ENCODE measurements at places on chromosomes 6 and 20.
A peak's percentile ranks its signal among the peaks of the same experiment; 100 is the strongest.

- H3K4me3 ChIP-seq: no peak overlapping the region
- no peak overlapping the region for H3K27ac ChIP-seq
- peaks cover 6% of the 10 kb centered on the region for H3K4me1 ChIP-seq
- peak; percentile 59 for DNase-seq
- no peaks in the 10 kb centered on the region for H3K27me3 ChIP-seq
Observed at GRCh38 chr6:44304282-44305199, 8.6 kb downstream of the AARS2 start.

- H3K4me1 ChIP-seq: no peaks in the 10 kb centered on the region
- no peak overlapping the region for H3K4me3 ChIP-seq
- H3K27me3 ChIP-seq: peaks cover 9% of the 10 kb centered on the region
Observed at GRCh38 chr6:53961679-53962370, 149.4 kb upstream of the MLIP start.

GRCh38 chr6:53544470-53545308 lies at the start of gene GCLC:
Gene GCLC, minus strand, starts transcription at chr6:53545101. Its CDS starts 456 bp downstream, at chr6:53544645.
- DNase-seq: peak; percentile 89
- peaks cover 39% of the 10 kb centered on the region for H3K4me1 ChIP-seq
- peak within 1 kb of the TSS; percentile 97 for H3K4me3 ChIP-seq
- H3K27ac ChIP-seq: peak within 1 kb of the TSS; percentile 88

GRCh38 chr6:44050872-44051505 lies 76.3 kb downstream of the MRPL14 start:
- no peak overlapping the region for H3K27ac ChIP-seq
- no peak overlapping the region for H3K4me3 ChIP-seq
- no peaks in the 10 kb centered on the region for H3K36me3 ChIP-seq
- no peak for DNase-seq

GRCh38 chr6:127365874-127366273 lies 22.5 kb upstream of the ECHDC1 start:
- no peaks in the 10 kb centered on the region for H3K27me3 ChIP-seq
- DNase-seq: no peak
- no peak overlapping the region for H3K4me3 ChIP-seq
- H3K36me3 ChIP-seq: peaks cover 1% of the 10 kb centered on the region
- no peak overlapping the region for H3K27ac ChIP-seq

GRCh38 chr6:21582651-21583050 lies 10.9 kb upstream of the SOX4 start:
- no peak overlapping the region for H3K27ac ChIP-seq
- H3K36me3 ChIP-seq: no peaks in the 10 kb centered on the region
- peaks cover 4% of the 10 kb centered on the region for H3K4me1 ChIP-seq
- no peak overlapping the region for H3K4me3 ChIP-seq
- H3K27me3 ChIP-seq: peaks cover 22% of the 10 kb centered on the region

GRCh38 chr6:81700414-81700813 lies 52.1 kb downstream of the TENT5A start:
- no peaks in the 10 kb centered on the region for H3K4me1 ChIP-seq
- no peak for DNase-seq
- H3K27me3 ChIP-seq: no peaks in the 10 kb centered on the region
- no peaks in the 10 kb centered on the region for H3K36me3 ChIP-seq

DNA sequence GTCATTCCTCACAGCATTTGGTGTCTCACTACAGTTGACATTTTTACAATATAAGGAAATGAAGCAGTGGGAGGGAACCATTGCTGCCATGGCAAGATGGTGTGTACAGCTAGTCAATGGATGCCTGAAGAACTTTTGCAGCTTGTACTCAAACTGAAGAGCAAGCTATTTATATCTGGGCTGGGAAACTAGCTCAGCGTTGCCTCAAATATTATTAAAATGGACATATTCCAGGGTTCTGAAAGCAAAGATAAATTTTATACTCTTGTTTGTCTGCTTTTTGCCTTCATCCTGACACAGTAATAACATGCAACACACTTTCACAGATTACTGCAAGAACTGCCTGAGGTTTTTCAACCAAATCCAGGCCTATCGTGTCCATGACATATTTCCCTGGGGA lies 156.4 kb upstream of the COL21A1 start:
- H3K27me3 ChIP-seq: peaks cover 2% of the 10 kb centered on the region
- H3K4me1 ChIP-seq: no peaks in the 10 kb centered on the region
- DNase-seq: no peak
- no peaks in the 10 kb centered on the region for H3K36me3 ChIP-seq
- H3K27ac ChIP-seq: no peak overlapping the region

- no peak overlapping the region for H3K4me3 ChIP-seq
- H3K27me3 ChIP-seq: peaks cover 18% of the 10 kb centered on the region
- H3K4me1 ChIP-seq: peaks cover 6% of the 10 kb centered on the region
- H3K36me3 ChIP-seq: no peaks in the 10 kb centered on the region
- H3K27ac ChIP-seq: no peak overlapping the region
Observed at GRCh38 chr6:129793447-129793846, 67.7 kb downstream of the TMEM244 start.

DNA sequence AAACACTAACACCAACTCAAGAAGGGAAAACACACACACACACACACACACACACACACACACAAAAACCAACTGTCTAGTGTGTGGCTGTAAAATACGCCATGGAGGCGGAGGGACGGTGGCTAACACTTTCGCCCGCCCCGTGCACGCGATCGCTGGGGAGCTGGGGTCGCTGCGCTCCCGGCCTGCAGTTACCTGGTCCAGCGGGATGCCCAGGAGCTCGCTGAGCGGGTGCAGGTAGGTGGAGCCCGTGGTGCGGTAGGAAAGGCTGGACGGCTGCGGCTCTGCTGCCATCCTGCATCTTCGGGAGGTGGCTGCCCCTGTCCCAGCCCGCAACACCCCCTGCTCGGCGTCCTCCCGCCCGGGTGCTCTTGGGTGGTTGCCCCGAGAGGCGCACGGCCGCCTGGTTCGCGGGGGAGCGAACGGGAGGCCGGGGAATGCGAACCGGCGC lies 303 bp downstream of the MBOAT1 start:
- H3K27ac ChIP-seq: peak overlapping the region; percentile 86
- no peak for DNase-seq
- H3K36me3 ChIP-seq: no peaks in the 10 kb centered on the region
- H3K4me1 ChIP-seq: peaks cover 28% of the 10 kb centered on the region
- peaks cover 11% of the 10 kb centered on the region for H3K27me3 ChIP-seq
- H3K4me3 ChIP-seq: peak overlapping the region; percentile 92

DNA sequence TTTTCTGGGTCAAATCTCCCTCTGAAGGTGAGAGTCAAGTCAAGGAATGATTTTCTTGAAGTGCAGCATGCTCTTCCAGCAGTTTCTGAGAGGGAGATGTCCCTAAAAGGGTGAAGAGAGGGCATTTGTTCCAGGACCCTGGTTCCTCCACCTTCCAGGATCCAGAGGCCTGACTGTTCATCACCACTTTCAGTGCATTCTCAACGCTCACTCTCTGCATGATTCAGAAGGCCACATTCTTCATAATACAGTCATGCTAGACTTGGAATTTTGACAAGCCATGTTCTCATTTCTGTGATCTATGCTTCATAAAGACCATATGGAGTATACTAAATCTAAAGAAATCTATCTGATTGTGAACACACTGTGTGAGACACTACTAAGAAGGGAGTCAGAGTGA lies 85.1 kb downstream of the PDE7B start:
- H3K4me1 ChIP-seq: no peaks in the 10 kb centered on the region
- H3K27me3 ChIP-seq: no peaks in the 10 kb centered on the region
- no peak for DNase-seq
- H3K36me3 ChIP-seq: no peaks in the 10 kb centered on the region

DNA sequence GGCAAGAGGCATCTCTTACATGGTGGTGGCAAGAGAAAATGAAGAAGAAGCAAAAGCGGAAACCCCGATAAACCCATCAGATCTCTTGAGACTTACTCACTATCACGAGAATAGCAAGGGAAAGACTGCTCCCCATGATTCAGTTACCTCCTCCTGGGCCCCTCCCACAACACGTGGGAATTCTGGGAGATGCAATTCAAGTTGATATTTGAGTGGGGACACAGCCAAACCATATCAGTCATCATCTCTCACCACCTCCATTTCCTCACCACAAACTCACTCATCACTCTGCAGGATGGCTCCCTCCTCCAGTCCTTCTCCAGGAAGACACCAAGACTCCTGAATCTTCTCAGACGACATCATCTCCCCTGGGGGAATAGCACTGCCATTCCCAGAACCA lies 25.8 kb upstream of the SLC16A10 start:
- peaks cover 4% of the 10 kb centered on the region for H3K36me3 ChIP-seq
- DNase-seq: no peak
- H3K27ac ChIP-seq: no peak overlapping the region
- peaks cover 15% of the 10 kb centered on the region for H3K27me3 ChIP-seq
- no peak overlapping the region for H3K4me3 ChIP-seq

GRCh38 chr6:12592634-12593033 lies 123.9 kb upstream of the PHACTR1 start:
- no peak overlapping the region for H3K27ac ChIP-seq
- H3K4me3 ChIP-seq: no peak overlapping the region
- no peaks in the 10 kb centered on the region for H3K4me1 ChIP-seq
- DNase-seq: no peak
- no peaks in the 10 kb centered on the region for H3K36me3 ChIP-seq
- peaks cover 27% of the 10 kb centered on the region for H3K27me3 ChIP-seq

DNA sequence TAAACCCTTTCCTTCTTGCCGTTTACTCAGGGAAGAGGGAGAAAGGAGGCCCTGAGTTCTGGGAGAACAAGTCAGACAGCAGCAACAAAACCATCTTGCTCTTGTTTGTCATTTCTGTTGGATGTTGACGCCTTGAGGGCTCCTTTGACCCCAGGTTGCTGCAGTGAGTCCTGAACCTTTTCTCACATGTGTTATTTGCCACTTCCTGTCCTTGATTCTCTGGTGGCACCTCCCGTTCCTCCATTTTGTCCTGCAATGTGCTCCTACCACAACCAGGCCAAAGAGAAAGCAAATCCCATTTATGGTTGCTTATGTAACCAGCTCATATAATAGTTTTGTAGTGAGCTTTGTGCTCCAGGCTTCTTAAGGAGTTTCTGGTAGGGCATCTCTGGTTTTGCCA lies 66.6 kb upstream of the ADGRF4 start:
- no peaks in the 10 kb centered on the region for H3K36me3 ChIP-seq
- no peak for DNase-seq
- H3K27ac ChIP-seq: peak overlapping the region; percentile 72
- H3K4me3 ChIP-seq: no peak overlapping the region

GRCh38 chr6:156601152-156602065 lies 175.8 kb upstream of the ARID1B start:
- H3K4me1 ChIP-seq: peaks cover 2% of the 10 kb centered on the region
- peaks cover 10% of the 10 kb centered on the region for H3K27me3 ChIP-seq
- no peak overlapping the region for H3K27ac ChIP-seq
- H3K4me3 ChIP-seq: no peak overlapping the region
- no peaks in the 10 kb centered on the region for H3K36me3 ChIP-seq

DNA sequence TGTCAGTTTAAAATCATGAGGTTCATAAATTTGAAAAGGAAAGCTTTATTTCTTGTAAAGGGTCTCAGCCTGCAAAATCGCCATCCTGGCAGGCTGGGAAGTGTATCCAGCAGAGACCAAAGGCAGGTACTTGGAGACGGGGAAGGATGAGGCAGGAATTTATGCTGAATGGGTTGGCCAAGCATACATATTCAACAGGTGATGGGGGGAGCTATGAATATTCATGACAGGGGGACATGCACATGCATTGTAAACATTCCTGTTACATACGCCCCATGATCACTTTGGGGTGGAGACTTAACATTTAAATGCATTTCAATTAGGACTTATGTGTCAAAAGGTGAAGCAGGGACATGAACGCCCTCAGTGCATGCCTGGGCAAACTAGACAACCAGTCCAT lies 9.8 kb upstream of the SLC22A1 start:
- H3K27me3 ChIP-seq: no peaks in the 10 kb centered on the region
- DNase-seq: no peak
- H3K4me3 ChIP-seq: no peak overlapping the region
- H3K36me3 ChIP-seq: peaks cover 4% of the 10 kb centered on the region
- peaks cover 11% of the 10 kb centered on the region for H3K4me1 ChIP-seq

DNA sequence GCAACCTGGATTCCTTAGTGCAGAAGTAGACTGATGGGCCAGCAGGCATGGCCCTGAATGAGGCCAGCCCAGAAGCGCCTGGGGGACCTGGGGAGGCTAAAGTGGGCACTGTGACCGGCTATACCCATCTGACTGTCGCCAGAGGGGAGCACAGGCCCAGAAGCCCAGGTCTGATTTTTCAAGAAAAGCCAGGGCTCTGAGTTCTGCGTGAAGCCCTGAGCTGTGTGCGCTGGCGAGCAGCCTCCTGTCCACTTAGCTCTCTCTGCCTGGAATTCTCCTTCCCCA lies 111.7 kb downstream of the SULF2 start:
- H3K4me3 ChIP-seq: no peak overlapping the region
- no peaks in the 10 kb centered on the region for H3K36me3 ChIP-seq
- DNase-seq: peak; percentile 8
- no peak overlapping the region for H3K27ac ChIP-seq
- H3K27me3 ChIP-seq: no peaks in the 10 kb centered on the region

GRCh38 chr6:148295261-148295887 lies 47.3 kb upstream of the SASH1 start:
- H3K4me1 ChIP-seq: no peaks in the 10 kb centered on the region
- H3K27me3 ChIP-seq: no peaks in the 10 kb centered on the region
- H3K4me3 ChIP-seq: no peak overlapping the region
- H3K27ac ChIP-seq: no peak overlapping the region
- no peak for DNase-seq
- H3K36me3 ChIP-seq: no peaks in the 10 kb centered on the region

DNA sequence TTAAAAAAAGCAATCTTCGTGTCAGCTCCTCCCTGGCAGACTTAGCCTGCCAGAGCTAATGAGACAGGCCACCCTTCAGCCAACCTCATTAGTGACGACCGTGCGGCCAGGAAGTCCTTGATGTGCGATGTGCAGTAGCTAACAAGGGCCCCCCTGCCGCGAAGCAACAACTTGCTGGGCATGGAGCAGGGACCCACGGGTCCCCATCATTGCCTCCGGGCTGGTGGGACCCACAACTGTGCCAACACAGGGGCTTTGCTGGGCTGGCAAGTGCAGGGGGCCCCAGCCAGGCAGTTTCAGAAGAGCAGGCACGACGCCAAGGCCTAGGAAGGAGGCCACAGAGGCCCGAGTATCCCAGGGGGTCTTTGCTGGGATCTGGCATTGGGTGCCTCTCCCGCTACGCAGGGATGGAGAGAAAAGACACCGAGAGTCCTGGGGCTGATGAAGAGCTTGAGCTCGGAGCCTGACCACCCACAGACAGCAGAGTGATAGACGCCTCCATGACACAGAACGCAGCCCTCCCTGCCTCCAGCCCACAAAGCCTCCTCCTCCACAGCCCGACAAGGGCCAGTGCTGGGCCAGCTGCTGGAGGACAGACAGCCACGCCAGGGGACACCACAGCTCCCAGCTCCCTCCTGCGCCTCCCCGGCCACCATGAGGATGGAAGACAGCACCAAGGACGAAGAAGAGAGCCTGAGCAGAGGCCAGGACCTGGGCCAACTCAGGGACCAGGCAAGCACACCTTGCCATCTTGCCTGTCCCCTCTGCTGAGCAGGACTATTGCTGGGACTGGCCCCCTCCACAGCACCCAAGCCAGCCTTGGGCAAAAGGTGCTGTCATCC lies 96.6 kb downstream of the YTHDF1 start:
- H3K4me3 ChIP-seq: no peak overlapping the region
- H3K36me3 ChIP-seq: no peaks in the 10 kb centered on the region
- DNase-seq: no peak
- H3K27ac ChIP-seq: no peak overlapping the region
- H3K4me1 ChIP-seq: no peaks in the 10 kb centered on the region
- peaks cover 12% of the 10 kb centered on the region for H3K27me3 ChIP-seq

- H3K36me3 ChIP-seq: no peaks in the 10 kb centered on the region
- H3K4me3 ChIP-seq: no peak overlapping the region
- no peaks in the 10 kb centered on the region for H3K4me1 ChIP-seq
- no peaks in the 10 kb centered on the region for H3K27me3 ChIP-seq
- no peak overlapping the region for H3K27ac ChIP-seq
Observed at GRCh38 chr6:131995917-131996316, 44.7 kb upstream of the CCN2 start.

Measured in activated naive CD8-positive, alpha-beta T cell treated with anti-CD3 and anti-CD28 coated beads, Interleukin-2, amount 10 ng/mL, durations not matched to agents 7 days and 5 days (primary cell).